Stimulated activated CD4-positive, alpha-beta T cell treated with anti-CD3 and anti-CD28 coated beads, Interleukin-4, amount 100 ng/mL, for 4 hours (primary cell): ENCODE measurements at places on chromosomes 1 and 21.

DNA sequence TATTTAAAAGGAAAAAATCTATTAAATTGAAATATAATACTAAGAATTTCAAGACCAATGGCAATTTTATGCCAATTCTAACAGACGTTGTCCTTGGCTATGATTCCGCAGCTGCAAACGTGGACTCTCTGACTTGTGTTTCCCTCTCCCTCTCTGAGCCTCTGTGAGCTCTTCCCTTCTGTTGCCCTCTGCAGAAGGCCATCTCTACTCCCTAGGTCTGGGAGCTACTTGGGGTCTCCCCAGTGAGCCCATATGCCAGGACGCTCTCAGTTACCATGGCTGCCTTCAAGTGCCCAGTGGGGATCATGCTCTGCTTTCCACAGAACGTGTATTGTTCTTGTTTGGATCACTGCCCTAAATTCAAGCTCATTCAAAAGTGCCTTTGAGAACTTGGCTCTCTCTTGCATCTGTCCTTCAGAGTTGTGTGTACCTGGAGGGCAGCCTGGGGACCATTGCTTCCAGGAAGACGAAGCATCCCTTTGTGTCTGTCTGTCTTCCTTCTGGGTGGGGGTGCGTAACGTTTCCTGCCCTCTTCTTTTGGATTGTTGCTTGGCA lies 97.5 kb upstream of the TSPAN2 start:
- DNase-seq = no peak

DNA sequence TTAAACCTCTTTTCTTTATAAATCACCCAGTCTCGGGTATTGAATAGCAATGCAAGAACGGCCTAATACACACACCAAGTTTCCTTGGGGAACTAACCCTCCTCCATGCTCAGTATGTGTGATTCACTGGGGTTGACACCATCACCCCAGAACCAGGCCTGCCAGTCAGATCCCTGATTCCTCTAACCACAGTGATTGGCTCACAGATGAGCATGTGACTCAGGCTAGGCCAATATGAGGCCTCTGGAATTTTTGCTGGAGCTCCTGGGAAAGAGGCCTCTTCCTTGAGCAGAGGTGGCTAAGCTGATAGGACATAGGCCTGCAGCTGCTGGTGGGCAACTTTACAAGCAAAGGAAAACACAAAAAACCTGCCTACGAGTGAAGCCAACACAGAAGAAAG lies 74.7 kb upstream of the ZBTB40 start:
- no peak for DNase-seq

DNA sequence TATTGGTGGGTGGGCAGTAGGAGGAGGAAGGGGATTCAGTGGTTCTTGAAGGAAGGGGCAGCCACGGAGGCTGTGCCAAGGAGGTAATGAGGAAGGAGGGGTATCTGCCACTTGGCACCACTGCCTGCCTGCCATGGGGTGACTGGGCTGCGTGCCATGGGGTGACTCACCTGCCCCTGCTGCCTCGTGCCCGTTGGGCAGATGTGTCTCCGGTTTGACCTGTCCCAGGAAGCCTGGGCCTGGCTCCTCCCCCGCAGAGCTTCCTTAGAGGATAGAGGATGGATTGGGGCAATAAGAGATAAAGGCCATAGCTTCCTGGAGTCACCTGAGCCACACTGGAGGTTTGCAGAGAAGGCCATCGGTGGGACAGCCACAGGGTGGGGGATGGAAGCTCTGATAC lies 1.7 kb downstream of the PADI3 start:
- no peak for DNase-seq

- DNase-seq = no peak
Observed at GRCh38 chr1:210516092-210516656, 187.5 kb downstream of the HHAT start.

GRCh38 chr1:168829876-168830275 lies 100.9 kb upstream of the DPT start:
- DNase-seq = no peak

DNA sequence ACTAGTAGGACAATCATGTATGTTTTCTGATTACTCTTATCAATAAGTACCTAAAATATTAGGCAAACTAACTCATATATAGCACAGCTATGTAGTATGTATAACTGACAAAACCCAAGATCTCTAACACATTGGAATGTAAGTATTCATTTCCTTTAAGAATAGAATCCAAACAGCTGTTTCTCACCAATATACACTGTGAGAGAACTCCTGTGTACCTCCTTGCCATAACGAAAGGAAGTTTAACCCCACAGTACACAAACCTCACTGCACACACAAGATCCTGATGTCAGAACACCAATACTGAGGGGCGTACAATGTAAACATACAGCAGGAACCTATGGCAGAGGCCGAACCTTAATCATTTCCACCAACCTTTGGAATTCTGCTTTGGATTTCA lies 113.0 kb downstream of the SMYD3 start:
- DNase-seq = no peak

DNA sequence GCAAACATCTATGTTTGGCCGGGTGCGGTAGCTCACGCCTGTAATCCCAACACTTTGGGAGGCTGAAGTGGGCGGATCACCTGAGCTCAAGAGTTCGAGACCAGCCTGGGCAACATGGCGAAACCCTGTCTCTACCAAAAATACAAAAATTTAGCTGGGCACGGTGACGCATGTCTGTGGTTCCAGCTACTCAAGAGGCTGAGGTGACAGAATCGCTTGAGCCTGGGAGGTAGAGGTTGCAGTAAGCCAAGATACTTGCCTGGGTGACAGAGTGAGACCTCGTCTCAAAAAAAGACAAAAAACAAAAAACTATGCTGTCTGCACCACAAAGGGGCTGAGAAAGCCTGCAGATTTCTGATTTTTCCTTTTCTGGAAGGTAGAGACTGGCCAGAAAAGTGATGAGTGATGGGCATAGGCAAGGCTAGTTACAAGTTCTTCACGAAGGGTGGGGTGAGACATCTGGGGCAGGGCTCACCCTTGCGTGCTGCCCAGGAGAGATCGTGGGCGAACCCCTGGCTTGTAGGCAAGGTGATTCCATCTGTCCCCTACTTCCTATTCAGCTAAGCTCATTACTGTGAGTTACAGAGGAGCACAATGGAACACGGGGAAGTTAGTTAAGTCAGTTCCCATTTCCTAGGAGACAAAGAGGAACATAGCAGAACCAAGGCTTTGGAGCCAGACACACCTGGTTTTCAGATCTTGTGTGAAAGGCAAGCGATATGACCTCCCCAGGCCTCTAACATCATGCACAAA lies 3.2 kb downstream of the SLC2A1 start:
- DNase-seq = no peak

GRCh38 chr1:35369922-35370671 lies 101.6 kb downstream of the ZMYM4 start:
- DNase-seq = no peak

- DNase-seq = no peak
Observed at GRCh38 chr21:16476056-16476825, 746.5 kb downstream of the USP25 start.

DNA sequence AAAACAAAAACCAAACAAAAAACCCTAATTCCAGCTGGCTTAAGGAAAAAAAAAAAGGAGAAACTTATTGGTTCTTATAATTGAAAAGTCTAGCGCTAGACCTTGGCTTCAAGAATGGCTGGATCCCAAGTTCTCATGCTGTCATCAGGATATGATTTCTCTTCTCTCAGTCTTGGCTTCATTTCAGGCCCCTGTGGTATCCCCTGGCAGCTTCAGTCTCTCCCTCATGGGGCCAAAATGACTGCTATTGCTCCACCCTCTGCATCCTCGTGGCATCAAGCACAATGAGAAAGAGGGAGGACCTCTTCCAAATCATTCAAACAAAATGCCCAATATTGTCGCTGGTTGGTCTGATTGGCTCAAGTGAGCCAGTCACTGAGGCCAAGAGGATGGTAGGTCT lies 80.7 kb downstream of the GIPC2 start:
- DNase-seq = no peak
